ENCODE measurements at places on chromosomes 11 and 22.

GRCh38 chr11:93542811-93543229, 371 bp downstream of the SMCO4 start:
- DNase-seq = peak; percentile 53

DNA sequence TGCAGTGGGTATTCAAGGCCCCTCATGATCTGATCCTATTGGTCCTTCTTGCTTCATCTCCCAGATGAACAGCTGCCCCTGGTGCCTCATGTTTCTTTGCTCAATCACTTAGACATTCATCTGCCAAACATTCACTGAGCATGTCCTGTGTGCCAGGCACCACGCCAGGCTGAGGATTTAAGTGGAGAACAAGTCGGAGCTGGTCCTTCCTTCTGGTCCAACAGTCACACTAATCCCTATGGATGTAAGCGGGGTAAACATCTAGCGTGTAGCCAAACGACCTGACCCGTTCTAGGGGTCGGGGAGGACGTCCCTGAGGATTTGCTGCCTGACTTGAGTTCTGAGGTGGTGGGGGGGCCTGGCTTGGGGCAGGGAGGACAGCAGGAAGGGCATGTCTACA, 21.9 kb downstream of the ZMAT5 start:
- DNase-seq = no peak

DNA sequence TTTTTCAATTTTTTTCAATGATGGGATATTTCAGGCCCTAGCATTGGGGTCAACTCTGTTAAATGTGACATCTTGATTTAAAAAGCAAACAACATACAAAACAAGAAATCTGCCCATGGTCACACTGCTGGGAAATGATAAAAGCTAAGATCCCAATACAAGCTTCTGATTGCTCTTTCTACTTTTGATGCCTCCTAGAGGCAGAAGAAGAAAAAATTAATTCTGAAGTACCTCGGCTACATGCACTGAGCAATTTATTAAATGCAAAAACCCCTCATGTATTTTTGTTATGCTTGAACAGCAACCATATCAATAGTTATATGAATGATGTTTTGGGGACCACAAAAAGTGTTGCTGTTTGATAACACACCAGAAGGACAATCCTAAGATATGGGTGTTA, 342.1 kb upstream of the NARS2 start:
- no peak for DNase-seq

GRCh38 chr11:82996966-82997606, 74.6 kb downstream of the RAB30 start:
- DNase-seq = no peak

DNA sequence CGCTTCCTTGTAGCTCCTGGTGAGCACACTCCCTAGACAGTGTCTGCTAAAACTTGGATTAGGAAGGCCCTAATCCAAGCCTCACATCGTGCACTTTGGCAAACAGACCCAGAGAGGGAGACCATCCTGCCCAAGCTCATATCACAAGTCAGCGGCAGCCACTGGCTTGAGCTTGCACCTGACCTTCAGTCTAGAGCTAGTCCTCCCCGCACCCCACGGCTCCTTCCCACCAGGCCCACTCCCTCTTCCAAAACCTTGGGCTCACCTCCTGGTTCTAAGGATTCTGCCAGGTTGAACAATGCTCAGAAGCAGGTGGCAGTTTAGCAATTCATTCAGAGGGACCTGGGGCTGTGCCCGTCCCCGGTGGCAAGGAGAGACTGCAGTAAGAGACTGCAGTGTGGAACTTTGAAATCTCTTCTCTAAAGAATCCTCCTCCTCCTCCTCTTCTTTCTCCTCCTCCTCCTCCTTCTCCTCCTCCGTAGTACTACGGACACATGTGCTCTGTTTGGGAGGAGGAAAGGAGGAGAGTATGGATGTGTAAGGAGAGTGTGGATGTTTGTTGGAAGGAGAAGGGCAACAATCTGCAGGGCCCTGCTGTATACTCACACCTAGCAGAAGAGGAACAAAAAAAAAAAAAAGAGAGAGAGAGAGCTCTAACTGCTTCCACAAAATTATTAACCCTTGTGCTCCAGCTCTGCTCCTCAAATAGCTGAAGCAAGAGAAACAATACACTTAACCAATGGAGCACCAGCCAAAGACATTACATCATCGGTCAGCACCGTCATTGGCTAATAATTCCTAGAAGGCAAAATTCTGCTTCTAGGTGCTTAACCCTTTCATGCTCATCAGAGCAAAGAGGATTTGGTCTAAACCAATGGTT, 6.0 kb downstream of the SYN3 start:
- no peak for DNase-seq

- no peak for DNase-seq
Observed at GRCh38 chr22:47031628-47031915, 269.1 kb downstream of the TBC1D22A start.

DNA sequence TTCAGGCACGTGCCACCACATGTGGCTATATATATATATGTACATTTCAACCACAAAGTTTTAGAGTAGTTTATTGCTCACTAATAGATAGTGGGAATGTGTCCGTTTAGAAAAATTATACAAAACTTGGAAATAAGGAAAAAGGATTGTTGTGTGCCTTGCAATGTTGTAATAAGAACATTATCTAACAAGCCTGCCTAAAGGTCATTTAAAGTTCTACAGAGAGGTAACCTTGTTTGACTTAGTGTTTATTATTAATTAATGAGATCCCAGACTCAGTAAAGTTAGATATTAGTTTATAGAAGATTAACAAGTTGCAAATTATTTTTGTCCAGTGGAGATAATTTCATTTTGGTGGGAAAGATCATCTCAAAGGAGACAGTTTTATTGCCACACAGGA, 5.5 kb upstream of the PATL1 start:
- no peak for DNase-seq

- no peak for DNase-seq
Observed at GRCh38 chr22:20010307-20011122, 6.1 kb downstream of the ARVCF start.

GRCh38 chr22:22591348-22592299, 32.6 kb upstream of the PRAME start:
- no peak for DNase-seq

- no peak for DNase-seq
Observed at GRCh38 chr11:34176751-34177209, 71.4 kb downstream of the NAT10 start.

DNA sequence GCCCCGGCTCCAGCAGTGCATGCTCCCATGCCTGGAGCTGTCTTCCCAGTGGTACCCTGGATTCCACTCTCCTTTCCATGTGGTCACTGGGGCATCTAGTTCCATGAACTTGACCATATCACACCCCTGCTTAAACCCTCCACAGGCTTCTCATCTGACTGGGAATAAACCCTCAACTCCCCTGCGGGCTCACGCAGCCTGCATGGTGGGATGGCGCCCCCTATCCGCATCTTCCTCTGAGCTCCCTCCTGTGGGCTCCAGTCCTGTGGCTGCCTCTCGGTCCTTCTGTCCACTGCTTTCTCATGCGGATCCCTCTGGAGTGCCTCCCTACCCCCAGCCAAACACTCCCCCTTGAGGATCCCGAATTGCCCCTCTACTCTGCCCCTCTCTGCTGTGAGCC, 41.4 kb upstream of the TTLL12 start:
- DNase-seq = no peak

- no peak for DNase-seq
Observed at GRCh38 chr11:134604886-134605285, 192.8 kb upstream of the B3GAT1 start.

DNA sequence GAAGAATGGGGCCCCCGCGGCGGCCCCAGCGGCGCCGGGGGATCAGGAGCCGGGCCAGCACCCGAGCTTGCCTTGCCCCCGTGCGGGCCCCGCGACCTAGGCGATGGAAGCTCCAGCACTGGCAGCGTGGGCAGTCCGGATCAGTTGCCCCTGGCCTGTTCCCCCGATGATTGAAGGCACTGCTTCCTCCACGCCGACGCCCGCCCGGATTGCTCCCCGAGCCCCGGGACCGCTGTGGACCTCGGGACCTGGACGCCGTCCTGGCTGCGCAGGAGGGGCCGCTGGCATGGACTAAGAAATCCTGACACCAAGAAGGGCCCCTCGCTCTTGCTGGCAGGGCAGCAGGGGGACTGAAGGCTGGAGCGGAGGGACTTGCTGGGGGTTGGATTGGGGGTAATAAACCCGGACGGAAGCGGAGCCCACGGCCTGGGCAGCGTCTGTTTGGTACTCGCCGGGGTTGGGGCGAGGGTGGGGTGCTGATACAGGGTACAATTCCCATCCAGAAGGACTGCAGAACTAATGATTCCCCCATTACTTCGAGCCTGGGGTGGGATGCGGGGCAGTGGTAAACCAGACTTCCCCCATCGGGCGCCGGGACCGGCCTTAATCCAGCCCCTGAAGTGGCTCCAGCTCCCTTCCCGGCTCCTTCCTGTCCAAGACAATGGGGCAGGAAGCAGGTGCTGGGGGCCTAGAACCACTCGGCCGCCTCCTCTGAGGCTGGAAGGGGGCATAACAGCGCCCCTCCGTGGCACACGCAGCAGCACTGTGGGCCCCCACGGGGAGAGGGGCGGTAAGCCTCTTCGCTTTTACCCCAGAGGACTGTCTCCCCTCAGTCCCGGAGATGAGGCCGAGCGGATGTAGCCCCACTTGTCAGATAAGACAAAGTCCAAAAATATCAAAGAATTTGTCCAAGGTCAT, 1.0 kb downstream of the CCDC85B start:
- DNase-seq = no peak

DNA sequence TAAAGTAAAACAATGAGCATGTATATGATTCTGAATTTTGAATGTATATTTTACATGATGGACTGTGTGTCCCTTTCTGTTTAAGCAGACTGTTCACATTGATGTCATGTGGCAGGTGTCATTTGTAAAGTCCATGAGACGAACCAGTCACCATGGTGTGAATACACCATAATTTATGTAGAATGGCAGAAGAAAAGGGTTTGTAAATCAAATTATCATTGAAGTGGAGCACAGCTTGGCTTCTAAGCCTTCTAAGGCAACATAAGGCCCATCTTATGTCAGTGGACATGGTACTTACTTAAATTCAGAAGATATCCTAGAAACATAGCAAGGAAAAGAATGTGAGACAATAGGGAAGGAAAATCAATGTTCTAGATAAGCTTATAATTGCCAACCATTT, 4.4 kb downstream of the MAP6 start:
- no peak for DNase-seq

GRCh38 chr11:20126724-20127123, 33.6 kb downstream of the DBX1 start:
- no peak for DNase-seq

DNA sequence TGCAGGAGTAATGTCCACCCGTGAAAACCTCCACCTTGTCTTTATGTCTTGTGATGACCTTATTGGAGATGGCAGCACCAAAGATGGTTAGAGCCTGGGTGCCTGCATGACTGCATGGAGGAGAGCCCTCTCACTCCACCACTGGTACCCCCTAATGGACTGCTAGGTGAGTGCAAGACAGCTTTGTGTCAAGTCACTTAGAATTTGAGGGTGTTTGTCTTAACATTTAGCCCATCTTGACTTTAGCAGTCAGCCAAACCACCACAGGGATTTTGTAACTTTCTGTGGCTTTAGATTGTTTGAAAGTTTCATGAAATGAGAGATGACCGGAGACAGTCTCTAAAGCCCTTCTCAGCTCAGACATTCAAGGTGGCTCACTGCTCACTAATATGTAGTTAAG, 232.9 kb upstream of the NCAM1 start:
- no peak for DNase-seq

DNA sequence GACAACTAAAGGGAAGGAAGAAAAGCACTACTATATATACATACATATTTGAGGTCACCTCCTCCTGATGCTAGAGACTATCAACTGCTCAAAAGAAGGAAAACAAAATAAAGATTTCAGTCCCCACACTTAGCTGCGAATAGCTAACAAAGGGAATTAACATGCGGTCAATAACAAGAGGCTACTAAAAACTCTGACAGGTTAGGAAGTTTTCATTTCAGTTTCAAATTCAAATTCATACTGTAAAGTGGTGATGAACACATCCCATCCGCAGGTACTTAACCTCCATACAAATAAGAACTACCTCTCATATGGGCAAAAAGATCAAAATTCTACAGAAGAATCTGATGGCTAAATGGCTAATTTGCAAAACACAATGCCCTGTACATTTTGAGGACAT, 2.6 kb downstream of the NAP1L4 start:
- DNase-seq = no peak

GRCh38 chr22:49362211-49362839, 465.3 kb downstream of the BRD1 start:
- DNase-seq = no peak

DNA sequence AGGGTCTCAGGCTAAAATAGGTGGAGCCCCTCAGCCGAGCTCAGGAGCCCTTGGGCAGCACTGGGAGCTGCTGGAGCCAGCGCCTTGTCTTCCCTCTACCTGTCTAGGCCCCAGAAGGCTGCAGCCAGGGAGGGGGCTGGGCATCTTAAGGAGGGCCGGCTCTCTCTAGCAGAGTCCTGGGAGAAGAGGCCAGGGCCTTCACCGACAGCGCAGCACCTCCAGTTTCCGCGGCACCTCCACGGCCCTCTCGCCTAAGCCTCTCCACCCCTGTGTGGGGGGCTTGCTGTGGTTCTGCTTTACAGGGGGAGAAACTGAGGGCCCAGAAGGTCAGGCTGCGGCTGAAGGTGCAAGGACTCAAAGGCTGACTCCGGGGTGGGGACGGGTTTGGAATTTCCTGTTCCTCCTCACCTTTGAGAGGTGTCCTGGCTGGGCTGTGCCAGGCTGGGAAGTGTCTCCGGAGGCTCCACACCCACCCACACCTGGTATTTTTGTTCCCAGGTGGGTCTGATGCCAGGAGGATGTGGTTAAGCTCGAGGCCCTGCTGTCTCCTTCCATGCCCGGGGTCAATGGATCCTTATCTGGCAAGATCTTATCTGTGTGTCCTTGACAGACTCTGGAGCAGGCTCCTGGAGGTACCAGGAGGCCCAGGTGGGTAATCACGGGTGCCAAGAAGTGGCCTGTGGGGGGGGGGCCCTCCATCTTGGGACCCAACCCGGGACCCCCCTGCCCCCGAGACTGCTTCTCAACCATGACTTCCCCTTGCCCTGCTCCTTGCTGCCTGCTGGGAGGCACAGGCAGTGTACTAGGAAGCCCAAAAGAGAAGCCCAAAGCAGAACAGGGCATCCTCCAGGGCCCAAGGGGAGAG, 95.3 kb upstream of the FGF3 start:
- DNase-seq = no peak

GRCh38 chr11:126358763-126359160, 3.3 kb downstream of the ST3GAL4 start:
- no peak for DNase-seq

GRCh38 chr22:44692662-44693007, 9.4 kb upstream of the PRR5 start:
- DNase-seq = no peak

- DNase-seq = no peak
Observed at GRCh38 chr22:35053060-35053835, 12.7 kb upstream of the ISX start.

GRCh38 chr11:70471254-70471653, 72.9 kb downstream of the CTTN start:
- DNase-seq = no peak

DNA sequence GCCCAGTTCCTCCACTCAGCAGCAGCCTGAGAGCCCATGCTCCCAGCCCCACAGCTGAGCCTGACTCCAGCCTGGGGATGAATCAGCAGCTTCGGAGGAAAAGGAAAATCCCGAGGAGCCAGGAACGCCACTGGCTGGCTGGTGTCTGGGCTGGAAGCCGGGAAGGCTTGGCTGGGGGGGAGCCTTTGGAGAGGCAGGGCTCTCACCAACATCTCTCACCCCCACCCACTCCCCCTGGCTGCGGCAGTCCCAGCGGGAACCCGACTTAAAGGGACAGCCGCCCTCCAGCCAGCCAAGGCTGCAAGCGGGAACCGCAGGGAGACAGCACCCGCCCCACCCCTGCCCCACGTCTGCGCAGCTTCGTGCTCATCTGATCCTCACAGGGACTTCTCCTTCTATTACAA, 28.4 kb downstream of the KIAA0930 start:
- DNase-seq = peak; percentile 81
